ENCODE measurements at places on chromosomes 13 and 19.

DNA sequence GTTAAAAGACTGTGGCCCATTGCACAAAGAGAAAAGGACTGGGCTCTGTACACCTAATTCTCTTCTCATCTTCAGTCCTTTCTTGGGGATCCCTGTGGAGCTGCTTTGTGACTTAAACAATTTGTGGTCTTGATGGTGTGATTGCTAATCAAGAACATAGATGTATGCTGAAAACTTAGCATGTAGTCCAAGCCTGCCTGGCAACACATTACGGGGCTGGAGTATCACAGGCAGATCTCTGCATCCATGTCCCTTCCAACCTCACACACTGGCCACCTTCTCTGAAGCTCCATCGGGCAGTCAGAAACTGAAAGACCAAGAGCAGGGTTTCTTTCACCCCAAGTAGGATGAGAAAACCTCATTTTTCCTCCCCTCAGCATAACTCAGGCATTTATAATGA lies 69.6 kb upstream of the ARGLU1 start:
- no peak for DNase-seq

GRCh38 chr13:44867825-44868224 lies 121.4 kb downstream of the NUFIP1 start:
- no peak for DNase-seq

DNA sequence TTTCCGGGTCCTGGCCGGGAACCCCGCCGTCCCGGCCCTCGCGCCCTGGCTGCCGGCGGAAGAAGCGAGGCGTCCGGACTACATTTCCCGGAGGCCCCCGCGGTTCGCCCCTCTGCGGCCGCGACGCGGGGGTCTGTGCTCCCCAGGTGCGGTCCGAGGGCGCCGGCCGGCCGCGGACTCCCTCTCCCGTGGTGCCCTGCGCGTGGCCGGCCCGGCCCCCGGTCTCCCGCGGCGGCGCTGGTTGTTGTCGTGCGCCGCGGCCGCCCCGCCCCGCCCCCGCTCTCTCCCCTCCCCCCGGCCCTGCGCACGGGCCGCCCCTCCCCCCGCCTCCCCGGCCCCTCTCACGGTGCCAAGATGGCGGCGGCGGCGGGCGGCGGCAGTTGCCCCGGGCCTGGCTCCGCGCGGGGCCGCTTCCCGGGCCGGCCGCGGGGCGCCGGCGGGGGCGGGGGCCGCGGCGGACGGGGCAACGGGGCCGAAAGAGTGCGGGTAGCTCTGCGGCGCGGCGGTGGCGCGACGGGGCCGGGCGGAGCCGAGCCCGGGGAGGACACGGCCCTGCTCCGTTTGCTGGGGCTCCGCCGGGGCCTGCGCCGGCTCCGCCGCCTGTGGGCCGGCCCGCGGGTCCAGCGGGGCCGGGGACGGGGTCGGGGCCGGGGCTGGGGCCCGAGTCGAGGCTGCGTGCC lies at the start of gene KMT2B:
KMT2B (plus strand) TSS at position 339 of the 680 bp plus-strand sequence; CDS start at position 355, 16 bp downstream.
- DNase-seq = peak; percentile 98

DNA sequence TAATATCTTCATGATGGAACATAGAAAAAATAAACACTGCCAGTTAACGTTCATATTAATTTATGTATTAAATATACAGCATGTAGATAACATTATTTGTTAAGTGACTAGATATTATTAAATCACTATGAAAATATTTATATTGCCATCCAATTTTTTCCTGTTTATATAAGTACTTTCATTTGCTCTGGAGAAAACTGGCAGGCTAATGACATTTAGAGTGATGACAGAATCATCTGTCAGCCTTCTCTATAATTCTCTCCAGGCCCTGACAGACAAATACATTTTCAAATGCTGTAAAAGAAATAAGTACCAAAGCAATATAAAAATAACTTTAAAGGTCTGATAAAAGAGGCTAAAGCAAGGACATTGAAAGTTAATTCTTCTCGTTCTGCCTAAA lies 2556.7 kb upstream of the PCDH20 start:
- no peak for DNase-seq

GRCh38 chr19:46904114-46905060 lies 43.6 kb downstream of the ARHGAP35 start:
- no peak for DNase-seq

GRCh38 chr19:33496038-33496895 lies 25.3 kb downstream of the PEPD start:
- no peak for DNase-seq

DNA sequence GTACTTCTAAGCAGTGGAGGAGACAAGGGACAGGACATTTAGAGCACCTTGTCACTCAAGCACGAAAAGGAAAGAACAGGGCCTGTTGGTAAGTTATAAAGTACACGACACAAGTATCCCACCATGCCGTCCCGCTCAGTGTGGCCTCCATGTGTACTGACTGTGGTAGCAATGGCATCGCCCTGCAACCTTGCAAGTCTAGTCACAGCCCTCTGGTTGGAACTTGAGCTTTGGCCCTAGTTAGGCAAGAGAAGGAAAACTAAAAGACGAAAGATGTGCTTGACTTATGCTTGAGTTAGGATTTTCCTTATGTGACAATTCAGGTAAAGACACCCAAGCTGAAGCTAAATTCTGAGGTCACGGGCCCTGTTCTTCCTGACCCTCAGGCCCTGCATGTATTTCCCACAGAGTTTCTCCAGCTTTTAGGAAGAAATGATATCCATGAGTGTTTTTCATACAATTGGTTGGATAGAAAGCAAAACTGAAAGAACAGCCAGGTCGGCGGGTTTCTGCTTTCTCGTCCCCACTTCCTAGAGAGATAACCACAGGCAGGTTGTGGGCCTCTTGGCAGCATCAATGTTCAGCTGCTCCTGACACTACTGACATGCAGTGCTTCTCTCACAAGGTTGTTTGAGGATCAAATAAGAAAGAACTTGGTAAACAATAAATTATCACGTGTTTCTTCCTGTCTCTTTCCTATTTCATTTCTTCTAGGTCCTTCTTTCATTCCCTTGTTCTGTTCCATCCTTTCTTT lies 216.2 kb downstream of the IRS2 start:
- DNase-seq = no peak

GRCh38 chr13:94692030-94692429 lies 20.3 kb downstream of the SOX21 start:
- no peak for DNase-seq

DNA sequence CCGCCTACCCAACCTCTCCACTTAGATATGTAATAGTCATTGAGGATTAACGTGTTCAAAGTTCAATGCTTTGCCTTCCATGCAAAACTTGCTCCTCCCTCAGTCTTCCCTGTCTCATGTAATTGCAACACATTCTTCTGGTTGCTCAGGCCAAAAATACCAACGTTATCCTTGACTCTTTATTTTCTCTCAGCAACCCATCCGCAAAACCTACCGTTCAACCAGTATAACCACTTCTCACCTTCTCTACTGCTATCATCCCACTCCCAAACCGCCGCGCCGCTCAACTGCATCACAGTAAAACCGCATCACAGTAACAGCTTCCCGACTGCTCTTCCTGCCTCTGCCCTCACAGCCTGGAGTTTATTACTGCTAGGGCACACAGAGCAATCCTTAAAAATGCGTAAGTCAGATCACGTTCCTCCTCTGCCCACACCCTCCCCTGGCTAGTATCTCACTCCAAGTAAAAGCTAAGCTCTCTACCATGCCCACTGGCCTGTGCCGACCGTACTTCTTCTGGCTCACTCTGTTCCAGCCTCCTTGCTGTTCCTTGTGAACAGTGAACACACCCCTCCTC lies 8.2 kb downstream of the MTIF3 start:
- no peak for DNase-seq

DNA sequence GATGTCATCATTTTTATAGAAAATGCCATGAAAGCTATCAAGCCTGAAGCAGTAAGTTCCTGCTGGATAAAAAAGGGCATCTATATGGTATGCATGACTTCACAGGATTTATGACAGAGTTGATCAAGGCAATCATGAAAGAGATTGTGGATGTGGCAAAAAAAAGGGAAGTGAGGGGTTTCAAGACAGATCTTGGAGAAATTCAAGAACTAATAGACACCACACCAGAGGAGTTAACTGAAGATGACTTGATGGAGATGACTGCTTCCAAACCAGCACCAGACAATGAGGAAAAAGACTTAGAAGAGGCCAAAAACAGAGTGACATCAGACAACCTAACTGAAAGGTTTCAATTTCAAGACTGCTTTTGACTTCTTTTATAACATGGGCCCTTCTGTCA lies 691.1 kb upstream of the SLC10A2 start:
- no peak for DNase-seq

GRCh38 chr19:55015126-55015525 lies 22.9 kb downstream of the GP6 start:
- no peak for DNase-seq

- DNase-seq = no peak
These were observed 80.7 kb downstream of the ATP11A start for GRCh38 chr13:112770504-112770903.

DNA sequence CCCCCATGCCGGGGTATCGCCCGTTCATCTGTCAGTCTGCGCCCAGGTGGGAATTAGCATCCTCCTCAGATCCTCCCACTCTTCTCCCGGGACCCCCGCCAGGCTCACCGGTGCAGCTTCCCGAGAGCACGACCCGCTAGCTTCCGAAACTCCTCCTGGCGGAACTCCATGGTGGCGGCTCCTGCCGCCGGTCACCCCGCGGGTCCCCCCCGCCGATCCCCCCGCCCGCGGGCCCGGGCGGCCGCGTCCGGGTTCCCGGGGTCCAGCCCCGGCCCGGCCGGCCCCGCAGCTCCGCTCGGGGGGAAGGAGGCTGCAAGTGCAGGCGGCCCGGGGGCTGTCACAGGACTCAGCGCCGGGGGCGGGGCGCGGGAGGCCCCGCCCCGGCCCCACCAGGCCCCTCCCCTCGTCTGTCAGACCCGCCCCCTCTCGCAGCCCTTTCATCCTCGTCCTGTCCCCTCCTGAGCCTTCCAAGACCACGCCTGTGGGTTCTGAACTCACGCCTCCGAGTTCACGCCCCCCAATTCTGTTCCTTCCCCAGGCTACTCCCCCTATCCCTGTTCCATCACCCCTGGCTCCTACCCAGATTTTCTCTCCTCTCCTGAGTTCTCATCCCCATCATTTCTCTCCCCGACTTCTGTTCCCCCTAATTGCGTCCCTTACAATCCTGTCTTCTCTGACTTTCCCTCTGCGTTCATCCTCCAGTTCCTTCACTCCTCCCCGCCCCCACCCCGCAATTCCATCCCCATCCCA lies at the start of gene SLC17A7:
SLC17A7 (minus strand) TSS at position 318 of the 750 bp plus-strand sequence; CDS start at position 170, 148 bp downstream.
- DNase-seq = no peak

DNA sequence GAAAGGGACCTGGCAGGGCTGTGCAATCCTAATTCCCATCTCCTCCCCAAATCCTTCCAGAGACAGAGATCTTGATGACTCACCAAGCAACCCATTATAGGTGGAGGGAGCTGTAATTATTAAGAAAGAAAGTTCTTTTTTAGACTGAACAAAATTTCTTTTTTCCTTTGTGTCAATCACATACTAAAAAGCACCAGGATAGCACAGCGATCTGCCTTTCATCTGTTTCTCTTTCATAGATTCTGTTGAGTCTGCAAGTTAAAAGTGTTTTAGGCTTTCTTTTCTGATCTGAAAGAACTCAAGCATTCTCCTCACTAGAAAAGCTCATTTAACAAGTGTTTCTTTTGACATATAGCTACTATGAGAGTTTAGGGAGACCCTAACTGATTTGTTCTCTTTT lies 222.8 kb downstream of the DCT start:
- DNase-seq = no peak

DNA sequence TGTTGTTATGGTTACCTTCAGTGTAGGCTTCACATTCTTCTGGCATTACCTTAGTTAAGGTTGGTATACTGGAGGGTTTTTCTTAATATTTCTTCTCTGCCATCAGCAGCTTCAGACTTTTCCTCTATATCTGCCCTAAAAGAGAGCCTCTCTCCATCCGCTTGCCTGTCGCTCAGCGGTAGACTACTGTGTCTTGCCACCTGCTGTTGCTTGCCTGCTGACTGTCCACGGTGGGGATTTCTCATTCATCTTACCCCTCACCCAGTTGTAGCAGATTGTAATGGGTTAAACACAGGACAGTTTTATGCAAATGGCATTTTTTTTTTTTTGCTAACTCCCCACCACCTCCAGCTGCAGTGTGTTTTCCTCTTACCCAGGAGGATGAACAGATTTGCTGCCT lies 577.2 kb downstream of the SLITRK5 start:
- no peak for DNase-seq

DNA sequence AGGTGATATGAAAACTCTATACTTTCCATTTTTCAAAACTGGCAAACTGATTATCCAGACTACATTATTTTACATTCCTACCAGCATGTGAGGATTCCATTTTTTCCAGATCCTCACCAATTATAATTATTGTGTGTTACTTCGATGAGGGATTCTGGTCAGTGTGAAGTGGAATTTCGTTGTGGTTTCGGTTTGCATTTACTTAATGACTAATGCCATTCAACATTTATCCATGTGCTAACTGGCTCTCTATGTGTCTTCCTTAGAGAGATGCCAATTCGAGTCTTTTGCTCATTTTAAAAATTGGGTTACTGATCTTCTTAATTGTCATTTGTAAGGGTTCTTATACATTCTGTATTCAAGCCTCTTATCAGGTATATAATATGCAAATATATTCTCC lies 1551.3 kb upstream of the MIR17HG start:
- DNase-seq = no peak

- no peak for DNase-seq
These were observed 3.1 kb downstream of the UBA52 start for GRCh38 chr19:18574691-18575291.

- no peak for DNase-seq
These were observed 65.0 kb upstream of the TRPC4 start for GRCh38 chr13:37934339-37935191.

GRCh38 chr19:50633359-50633758 lies 6.3 kb downstream of the SYT3 start:
- DNase-seq = no peak

- DNase-seq = no peak
These were observed 19.7 kb downstream of the PNPLA6 start for GRCh38 chr19:7554990-7555864.

- DNase-seq = no peak
These were observed 238.0 kb downstream of the PCDH9 start for GRCh38 chr13:66992183-66992582.

DNA sequence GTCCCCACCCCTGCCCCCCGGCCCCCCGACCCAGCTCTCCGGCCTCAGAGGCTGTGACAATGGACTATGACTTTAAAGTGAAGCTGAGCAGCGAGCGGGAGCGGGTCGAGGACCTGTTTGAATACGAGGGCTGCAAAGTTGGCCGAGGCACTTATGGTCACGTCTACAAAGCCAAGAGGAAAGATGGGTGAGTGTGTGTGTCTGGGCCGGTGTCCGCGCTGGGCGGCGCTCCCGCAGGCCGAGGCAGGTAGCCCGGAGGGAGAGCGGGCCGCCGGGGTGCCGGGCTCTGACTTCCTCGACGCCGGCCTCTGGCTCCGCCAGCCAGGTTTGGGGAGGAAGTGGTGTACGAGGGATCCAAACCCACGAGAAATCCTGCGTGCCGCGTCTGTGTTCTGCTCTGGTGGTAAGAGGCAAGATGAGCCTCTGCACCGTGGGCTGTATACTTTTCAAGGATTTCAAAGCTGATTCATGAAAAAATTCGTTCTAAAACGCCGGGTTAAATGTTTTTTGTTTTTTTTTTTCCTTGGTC lies 718 bp downstream of the CDK8 start:
- peak; percentile 16 for DNase-seq

- no peak for DNase-seq
These were observed 4.4 kb upstream of the TBXA2R start for GRCh38 chr19:3610745-3611717.

Data from NCI-H446 (cell line).